Renal cortical epithelial cell (primary cell): ENCODE measurements at places on chromosomes 4 and X.

GRCh38 chr4:154491341-154492271, at the start of gene DCHS2:
Gene DCHS2 (minus strand): TSS chr4:154491799. CDS start chr4:154491355, 444 bp downstream.
- no peak for DNase-seq

DNA sequence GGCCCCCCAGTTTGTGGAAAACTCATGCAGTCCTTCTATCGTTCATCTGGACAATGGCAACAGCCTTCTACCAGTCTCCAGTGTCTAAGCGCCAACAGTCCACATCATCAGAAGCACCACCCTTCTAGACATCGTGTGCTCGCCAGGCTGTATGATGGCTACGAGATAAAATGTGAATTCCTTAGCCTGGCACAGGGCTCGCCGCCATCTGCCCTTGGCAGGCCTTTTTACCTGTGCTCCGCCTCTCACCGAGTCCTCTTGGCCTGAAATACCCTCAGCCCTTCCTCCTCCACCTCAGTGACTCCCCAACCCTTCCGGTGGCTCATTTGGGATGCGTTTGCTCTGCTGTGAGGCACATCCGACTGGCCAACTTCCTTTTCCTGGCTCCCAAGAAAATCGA, 15.9 kb upstream of the STS start:
- no peak for DNase-seq

DNA sequence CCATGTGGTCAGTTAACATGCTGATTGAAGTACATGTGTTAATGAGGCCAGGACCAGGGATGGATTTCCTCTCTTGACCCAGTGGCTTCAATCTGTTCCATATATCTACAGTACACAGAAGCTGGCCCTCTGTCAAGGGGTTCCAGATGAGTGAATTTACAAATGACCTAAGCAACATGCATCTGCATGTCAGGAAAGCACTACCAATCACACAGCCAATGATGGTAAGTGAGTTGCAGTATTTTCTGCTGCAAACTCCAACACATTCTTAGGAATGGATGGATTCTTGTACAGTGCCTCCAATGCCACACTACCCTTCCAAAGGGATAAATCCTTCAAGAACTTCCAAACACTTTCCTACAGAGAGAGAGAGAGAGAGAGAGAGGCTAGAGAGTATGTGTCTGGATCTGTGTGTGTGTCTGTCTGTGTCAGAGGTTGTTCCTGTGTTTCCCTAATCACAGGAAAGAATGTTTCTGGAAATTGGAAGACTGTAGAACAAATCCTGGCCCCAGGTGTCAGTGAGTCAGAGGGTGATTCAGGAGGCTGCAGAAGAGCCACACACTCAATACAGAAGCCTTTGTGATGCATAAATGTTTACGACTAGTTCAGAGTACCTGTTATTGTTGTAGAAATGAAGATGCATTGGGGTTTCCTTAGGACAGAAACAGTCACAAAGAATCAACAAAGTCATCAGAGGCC, 107.5 kb downstream of the GUCY2F start:
- DNase-seq: peak; percentile 23

- DNase-seq: no peak
Observed at GRCh38 chr4:157840034-157840433, 332.8 kb downstream of the GASK1B start.

- no peak for DNase-seq
Observed at GRCh38 chr4:68954126-68954525, 2.5 kb upstream of the UGT2A3 start.

DNA sequence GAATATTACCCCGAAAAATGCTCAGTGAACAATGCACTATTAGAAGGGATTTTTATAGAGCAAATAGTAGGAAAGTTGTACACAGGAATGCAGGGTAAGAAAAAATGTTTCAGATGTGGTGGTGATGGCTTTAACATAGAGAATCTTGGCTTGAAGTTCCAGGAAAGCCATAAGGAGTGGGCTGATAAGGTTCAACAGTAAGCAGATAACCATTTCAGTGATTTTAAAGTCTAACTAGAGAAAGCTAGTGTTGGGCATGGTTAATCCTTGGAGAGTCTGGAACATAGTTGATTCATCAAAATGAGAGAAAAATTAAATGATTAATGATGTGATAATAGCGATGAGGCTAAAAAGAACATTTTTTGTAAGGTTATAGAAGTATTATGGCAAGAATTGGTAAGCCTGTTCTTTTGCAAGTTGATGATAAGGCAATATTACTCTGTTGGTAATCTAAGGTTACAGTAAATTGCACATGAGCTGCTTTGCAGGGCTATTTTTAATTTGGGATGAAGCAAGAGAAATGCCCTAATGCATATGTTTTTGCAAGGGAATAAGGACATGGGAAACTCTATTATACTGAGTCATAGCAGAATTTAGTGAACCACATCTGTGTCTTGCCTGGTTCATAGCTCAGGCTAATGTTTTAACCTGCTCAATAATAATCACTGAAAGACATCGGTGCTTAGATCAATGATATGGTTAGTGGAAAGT, 44.3 kb downstream of the GALNTL6 start:
- DNase-seq: peak; percentile 75

DNA sequence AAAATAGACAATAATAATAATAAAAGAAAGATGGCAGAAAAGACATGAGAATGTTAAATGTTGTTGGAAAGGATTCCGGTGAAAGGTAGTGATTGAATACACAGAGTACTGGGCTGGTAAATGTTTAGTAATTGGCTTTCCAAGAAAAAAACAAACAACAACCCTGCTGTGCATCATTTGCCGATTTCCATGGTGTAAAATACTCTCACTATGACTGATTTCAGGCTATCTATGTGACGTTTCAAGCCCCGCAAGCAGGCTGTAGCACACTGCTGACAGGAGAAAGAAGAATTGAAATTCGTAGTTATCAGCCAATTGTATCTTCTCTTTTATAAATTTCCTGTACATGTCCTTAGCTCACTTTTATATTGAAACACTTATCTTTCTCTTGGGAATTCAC, 13.6 kb upstream of the SEPTIN6 start:
- DNase-seq: no peak

- no peak for DNase-seq
Observed at GRCh38 chrX:148567779-148568178, 67.4 kb downstream of the AFF2 start.

DNA sequence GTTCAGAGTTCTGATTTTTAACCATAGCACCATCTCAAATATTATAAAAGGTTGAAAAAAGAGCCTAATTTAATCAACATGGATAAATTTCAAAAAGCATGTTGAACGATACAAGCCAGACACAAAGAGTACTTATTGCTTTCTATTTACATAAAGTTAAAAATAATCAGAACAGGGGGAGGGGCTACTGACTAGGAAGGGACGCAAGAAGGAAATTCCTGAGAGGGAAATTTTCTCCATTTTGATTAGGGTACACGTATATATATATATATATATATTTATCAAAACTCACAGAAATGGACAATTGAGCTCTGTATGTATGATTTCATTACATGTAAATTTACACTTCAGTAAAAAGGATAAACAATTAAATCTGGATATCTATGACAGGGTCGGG, 482 bp upstream of the MBTPS2 start:
- peak; percentile 27 for DNase-seq

DNA sequence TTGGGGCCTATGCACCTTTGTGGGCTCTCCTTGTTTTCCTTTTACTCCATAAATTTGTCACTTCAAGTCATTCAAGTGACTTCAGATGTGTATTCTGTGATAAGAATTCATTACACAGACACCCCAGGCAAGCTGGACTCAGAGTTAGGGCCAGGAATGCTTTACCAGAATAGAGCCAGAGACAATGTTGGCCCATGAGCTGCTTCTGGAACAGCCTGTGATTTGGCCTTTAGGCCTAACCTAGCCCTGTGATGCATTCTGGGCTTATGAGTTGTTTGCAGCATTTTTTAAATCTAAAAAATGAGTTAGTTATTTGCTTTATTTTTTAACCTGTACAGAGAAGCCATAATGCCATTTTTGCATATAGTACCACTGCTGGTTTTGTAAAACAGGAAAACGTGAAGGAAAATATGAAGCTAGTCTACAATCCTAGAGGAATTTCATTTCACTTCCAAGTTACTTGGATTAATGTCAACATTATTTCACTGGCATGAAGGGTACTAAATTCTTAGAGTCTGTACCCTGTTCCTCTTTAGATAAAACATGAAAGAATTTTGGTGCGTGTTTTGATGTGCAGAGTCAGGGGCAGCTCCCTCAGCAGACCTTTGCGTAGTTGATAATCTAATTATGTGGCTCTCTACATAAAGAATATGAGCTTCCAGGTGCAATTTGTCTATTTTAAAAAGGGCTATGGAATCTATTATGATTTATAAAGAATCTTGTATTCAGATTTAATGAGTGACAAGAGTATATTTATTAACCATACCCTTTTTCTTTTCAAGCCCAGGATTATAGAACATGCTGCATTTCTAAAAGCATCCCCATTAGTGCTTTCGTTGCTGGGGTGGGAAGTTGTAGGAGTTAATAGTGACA, 84.7 kb downstream of the ARHGAP10 start:
- DNase-seq: no peak

GRCh38 chr4:149280806-149281205, 534.8 kb downstream of the IQCM start:
- no peak for DNase-seq

GRCh38 chr4:91984466-91984865, 319.3 kb upstream of the GRID2 start:
- DNase-seq: no peak

GRCh38 chrX:7028246-7028645, 119.3 kb upstream of the STS start:
- no peak for DNase-seq

GRCh38 chrX:37472836-37473235, 98.6 kb upstream of the LANCL3 start:
- DNase-seq: peak; percentile 63

DNA sequence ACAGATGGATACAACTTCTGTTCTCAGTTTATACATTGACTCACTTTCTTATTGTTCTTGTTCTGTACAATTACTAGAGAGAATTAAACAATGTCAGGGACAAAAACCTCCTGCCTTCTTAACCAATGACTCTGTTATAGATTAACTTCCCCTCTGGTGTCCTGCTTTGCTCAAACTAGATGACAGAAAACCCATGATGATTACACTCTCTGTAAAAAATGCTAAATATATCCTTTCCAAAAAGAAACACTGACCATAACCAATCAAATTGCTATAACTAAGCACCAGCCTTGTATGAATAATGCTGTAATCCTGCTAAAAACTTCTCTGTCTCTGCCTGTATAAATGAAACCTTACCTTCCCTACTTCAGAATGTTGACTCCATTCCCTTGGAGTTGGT, 29.8 kb upstream of the IL13RA2 start:
- DNase-seq: peak; percentile 89

DNA sequence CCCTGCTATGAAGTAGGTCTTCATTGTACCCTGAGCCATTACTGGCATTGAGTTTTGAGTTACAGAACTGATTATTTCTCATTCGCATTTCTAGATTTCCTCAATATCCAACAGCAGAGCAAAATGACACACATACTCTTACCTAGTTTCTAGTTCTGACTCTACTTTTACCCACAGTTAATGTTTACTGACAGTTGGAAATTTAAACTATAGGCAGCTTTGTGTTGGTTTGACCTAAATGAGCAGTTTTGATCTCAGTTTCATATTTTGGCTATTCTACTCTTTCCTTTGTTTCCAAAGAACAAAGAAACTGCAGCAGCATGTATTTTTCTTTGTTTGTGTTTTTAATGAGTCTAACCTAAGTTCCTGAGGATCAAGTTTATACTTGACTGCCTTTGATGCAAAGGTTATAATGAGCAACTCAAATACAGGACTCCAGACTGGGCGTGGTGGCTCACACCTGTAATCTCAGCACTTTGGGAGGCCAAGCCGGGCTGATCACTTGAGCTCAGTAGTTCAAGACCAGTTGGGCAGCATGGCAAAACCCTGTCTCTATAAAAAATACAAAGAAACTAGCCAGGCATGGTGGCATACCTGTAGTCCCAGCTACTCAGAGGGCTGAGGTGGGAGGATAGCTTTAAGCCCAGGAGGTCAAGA, 30.4 kb downstream of the TXK start:
- no peak for DNase-seq
